CD4-positive, alpha-beta memory T cell (primary cell): ENCODE measurements at places on chromosomes 11 and 22. TPM values are rescaled to one million over a fixed set of nuclear protein-coding genes. Genes with fewer than 3 reads are reported as not detected.

DNA sequence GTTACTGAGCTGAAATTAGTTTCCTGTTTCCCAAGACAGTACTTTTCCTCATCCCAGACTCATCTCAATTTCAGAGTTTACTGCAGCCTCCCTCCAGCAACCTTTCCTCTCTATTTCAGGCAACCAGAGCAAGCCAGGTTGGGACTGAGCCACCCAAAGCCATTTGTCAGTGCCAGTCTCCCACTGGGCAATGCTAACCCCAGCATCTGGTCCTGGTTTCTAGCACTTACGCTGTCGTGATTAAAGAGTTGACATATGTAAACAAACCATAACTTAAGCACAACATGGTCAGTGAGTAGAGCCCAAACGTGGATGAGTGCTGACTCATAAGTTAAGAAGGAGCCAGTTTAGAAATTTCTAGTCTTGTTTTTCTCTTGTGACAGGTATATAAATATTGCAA is 119.6 kb upstream of the BLID start:
- H3K4me3 ChIP-seq, result no peak overlapping the region
- no peak for DNase-seq
- no peak overlapping the region for H3K27ac ChIP-seq
- H3K36me3 ChIP-seq, result no peaks in the 10 kb centered on the region

DNA sequence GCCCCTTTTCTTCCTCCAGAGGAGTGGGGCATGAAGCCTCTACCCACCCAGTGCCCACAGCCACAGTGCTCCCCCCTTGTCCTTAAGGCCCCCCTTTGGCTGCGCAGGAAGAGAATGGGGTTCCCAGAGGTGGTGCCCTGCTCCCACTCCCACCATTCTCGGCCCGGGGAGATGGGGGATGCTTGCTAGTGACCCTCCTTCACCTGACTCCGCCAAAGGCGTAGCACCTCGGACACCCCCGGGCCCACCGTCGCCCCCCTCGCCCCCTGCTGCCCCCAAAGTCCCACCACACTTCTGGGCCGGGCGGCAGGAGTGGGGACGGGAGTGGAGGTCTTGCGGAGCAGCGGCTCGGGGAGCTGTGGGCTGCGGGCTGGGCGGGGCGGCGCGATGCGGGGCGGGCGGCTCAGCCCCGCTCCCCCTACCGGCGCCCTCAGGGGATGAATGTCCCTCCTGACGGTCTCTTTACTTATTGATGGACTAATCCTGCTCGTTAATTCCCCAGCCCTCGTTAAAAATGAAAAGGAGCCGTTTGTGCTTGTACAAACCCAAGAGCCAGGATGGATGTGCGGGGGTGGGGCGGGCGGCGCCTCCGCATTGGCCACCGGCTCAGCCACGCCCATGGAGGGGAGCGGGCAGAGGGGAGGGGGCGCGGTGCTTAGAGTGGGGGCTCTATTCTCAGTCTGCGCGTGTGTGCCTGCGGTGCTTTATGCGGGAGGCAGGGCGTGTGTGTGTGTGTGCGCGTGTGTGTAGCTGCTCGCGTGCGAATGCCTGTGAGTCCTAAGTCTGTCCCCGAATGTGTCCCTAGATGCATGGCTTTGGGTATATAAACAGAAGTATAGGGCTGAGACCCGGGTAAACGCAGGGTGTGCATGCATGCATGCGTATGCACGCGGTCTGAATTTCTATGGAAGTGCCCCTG is 25.6 kb downstream of the SYT7 start:
- no peak overlapping the region for H3K27ac ChIP-seq
- no peak overlapping the region for H3K4me3 ChIP-seq
- H3K36me3 ChIP-seq, result no peaks in the 10 kb centered on the region
- peaks cover 13% of the 10 kb centered on the region for H3K27me3 ChIP-seq
- DNase-seq, result no peak

DNA sequence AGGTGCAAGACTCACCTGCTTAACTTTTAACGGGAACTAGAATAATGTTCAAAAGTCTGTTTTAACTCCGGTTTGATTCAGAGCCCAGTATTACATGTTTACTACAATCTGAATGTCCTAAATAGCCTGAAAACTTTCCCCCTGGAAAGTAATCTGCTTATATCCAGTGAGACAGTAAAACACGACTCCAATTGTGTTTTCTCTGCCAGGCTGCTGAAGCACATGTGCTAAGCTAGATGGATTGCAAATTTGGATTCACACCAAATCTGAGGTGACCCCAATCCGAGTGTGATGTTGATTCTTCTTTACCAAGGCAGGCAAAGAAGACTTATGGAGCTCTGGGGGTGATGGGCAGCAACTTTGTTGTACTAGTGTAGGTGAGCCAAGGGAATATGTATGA is 158.7 kb upstream of the PDGFD start:
- no peaks in the 10 kb centered on the region for H3K27me3 ChIP-seq
- no peak overlapping the region for H3K4me3 ChIP-seq
- H3K36me3 ChIP-seq, result no peaks in the 10 kb centered on the region
- no peak overlapping the region for H3K27ac ChIP-seq
- H3K4me1 ChIP-seq, result no peaks in the 10 kb centered on the region
- no peak for DNase-seq

DNA sequence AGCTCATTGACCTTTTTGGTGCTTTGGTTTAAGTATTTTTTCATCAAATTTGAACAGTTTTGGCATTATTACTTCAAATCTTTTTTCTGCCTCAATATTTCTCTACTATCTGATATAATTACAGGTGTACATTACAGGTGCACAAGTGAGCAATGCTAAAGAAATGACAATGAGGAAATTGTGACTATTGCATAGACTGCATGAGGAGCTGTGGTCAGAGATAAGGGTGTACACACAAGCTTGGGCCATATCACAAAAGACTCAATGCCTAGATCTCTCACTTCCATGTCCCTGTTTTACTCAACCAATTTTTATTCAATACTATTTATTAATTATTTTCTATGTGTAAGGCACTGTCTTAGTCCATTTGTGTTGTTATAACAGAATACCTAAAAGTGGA is 251.0 kb upstream of the UBASH3B start:
- no peaks in the 10 kb centered on the region for H3K27me3 ChIP-seq
- H3K4me3 ChIP-seq, result no peak overlapping the region
- H3K27ac ChIP-seq, result no peak overlapping the region

The PARVG gene
- polyA plus RNA-seq, result 39.6 TPM
